NT2/D1 (cell line): ENCODE measurements at places on chromosomes 5 and 9.
A peak's percentile ranks its signal among the peaks of the same experiment; 100 is the strongest.

DNA sequence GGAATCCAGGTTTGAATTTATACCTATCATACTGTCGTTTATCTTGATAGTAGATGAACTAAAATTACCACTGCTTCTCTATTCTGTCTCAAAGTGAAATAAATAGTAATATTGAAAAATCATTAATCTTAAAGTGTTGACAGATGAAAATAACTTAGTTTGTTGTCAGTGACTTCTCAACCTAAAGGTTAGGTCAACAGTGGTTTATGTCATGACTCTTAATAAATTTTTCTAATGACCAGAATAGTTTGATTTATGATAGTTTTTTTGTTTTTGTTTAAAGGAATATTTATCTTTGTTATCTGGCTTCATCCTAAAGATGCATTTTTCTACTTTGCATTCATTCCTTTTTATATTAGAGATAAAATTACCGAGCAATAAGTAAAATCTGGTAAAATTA, 81.1 kb downstream of the SLF1 start:
- no peak for DNase-seq

GRCh38 chr9:122075135-122076030, 17.7 kb downstream of the TTLL11 start:
- no peak for DNase-seq

DNA sequence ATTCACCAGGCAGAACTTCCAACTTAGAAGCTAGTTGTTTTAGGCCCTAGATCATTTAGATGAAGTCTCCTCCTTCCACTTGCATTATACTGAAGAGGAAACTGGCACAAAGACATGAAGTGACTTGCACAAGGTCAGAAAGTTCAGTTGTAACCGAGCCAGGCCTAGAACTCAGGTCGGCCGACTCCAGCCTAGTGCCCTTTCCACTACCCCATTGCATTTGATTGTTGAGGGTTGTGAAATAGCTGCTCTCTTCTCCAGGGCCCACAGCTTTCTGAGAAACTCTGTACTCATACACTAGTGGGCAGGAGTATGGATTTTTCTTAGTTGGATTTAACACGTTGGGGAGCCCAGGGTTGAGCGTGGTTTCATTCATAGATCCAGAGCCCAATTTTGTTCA, 5.6 kb downstream of the ZNF462 start:
- DNase-seq: no peak

DNA sequence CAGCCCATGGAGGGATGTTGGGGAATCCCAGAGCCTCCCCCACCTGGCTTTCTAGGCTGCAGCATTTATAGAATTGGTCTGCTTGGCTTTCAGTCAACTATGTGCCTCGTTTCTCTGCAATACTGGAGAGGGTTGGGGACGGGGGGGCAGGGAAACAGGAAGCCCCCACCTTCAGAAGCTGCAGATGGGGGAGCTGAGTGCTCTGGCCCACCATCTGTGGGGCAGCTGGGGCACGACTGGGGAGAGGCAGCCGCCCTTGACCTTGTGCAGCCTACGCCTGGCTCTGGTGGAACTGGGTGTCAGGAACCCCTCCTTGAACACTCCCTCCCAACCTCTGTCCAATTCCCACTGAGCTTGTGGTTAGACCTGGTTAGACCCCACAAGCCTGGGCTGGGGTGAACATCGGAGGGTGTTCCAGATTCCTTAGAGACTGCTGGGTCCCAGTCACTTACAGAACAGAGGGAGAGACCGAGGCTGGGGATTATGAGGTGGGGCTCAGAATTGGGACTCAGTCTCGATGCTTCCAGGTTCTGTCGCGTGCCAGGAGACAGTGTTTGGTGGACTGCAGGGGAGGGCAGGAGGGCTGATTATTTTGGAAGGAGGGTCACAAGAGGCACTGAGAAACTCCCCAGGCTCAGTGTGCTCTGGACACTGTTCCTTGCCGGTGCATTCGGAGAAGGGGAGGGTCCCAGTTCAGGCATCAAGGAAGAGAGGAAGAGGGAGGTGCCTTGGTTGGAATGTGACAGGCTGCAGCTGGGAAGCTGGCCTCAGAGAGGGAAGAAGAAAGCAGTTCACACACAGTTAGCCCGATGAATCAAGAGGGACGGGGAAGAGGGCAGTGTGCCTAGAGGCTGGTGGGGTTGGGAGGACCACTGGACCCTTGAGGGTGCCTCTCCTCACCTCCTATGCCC, 25.6 kb downstream of the COL27A1 start:
- DNase-seq: no peak

- DNase-seq: no peak
These were observed 64.0 kb downstream of the SFXN1 start for GRCh38 chr5:175542232-175542965.

- no peak for DNase-seq
These were observed 373.9 kb downstream of the CHSY3 start for GRCh38 chr5:130278136-130278535.

- no peak for DNase-seq
These were observed 190.9 kb downstream of the SLC12A2 start for GRCh38 chr5:128274441-128274840.

DNA sequence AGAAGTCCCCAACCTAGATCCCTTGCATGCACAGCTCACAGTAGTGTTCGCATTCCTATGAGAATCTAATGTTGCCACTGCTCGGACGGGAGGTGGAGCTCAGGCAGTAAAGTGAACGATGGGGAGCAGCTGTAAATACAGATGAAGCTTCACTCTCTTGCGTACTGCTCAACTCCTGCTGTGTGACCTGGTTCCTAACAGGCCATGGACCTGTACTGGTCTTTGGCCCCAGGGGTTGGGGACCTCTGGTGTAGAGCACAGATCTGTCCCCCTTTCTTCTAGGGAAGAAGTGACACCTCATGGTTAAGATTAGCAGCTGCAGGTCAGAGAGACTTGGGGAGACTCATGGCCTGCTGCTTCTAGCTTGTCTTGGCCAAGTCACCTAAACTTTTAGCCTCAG, 7.1 kb downstream of the ARHGEF28 start:
- no peak for DNase-seq

DNA sequence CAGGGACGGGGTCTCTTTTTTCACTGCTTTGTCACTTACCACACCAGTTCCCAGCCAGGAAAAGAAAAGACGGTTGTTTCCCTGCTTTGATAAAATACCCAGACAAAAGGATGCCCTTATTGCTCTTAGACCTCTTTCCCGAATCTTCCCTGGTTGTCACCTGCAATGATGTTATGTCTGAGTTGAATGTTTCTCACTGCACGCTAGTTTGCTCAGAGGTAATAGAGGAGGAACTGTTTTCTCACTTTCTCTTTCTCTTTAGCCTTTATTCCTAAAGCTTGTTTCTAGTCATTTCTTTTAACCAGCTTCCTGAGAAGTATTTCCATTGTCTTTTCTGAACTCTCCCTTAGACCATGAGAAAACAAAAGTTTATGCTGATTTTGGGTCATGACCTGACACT, 32.9 kb downstream of the ACER2 start:
- no peak for DNase-seq

- no peak for DNase-seq
These were observed 62.0 kb downstream of the SUSD1 start for GRCh38 chr9:112112941-112113681.

GRCh38 chr5:171524466-171524865, 105.0 kb downstream of the FGF18 start:
- no peak for DNase-seq

- DNase-seq: no peak
These were observed 6.2 kb downstream of the PHF2 start for GRCh38 chr9:93582550-93582949.

DNA sequence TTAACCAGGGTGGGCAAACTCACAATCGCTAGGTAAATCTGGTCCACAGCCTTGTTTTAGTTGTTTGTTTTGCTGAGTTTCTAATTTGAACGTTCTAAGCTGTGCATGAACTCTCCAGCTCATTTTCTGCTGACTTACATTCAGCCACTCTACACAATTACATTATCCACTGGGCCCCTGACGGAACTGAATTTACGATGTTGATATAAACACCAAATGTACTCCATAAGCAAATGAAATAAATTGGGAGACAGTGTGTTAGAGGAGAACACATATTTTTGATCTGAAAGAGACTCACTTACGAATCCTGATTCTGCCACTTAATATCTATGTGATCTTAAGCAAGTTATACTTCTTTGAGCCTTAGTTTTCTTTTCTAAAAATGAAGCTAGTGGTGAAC, 393.4 kb downstream of the ZNF608 start:
- DNase-seq: no peak

GRCh38 chr5:176658007-176658599, 10.8 kb downstream of the TSPAN17 start:
- peak; percentile 50 for DNase-seq

DNA sequence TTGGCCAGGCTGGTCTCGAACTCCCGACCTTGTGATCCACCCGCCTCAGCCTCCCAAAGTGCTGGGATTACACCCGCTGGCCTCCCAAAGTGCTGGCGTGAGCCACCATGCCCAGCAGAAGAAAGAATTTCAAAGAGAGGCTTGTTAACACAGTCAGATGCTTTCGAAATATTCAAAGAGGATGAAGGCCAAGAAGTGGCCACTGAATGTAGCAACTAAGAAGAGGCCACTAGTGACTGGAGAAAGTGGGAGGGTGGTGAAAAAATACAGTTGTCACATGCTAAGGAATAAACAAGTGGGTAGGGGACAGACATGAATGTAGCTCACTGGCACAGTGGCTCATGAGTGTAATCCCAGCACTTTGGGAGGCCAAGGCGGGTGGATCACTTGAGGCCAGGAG, 13.0 kb upstream of the TPM2 start:
- no peak for DNase-seq

- no peak for DNase-seq
These were observed 2.6 kb downstream of the CTNNAL1 start for GRCh38 chr9:109010746-109011145.

GRCh38 chr5:67300326-67300725, 103.7 kb upstream of the CD180 start:
- DNase-seq: no peak

DNA sequence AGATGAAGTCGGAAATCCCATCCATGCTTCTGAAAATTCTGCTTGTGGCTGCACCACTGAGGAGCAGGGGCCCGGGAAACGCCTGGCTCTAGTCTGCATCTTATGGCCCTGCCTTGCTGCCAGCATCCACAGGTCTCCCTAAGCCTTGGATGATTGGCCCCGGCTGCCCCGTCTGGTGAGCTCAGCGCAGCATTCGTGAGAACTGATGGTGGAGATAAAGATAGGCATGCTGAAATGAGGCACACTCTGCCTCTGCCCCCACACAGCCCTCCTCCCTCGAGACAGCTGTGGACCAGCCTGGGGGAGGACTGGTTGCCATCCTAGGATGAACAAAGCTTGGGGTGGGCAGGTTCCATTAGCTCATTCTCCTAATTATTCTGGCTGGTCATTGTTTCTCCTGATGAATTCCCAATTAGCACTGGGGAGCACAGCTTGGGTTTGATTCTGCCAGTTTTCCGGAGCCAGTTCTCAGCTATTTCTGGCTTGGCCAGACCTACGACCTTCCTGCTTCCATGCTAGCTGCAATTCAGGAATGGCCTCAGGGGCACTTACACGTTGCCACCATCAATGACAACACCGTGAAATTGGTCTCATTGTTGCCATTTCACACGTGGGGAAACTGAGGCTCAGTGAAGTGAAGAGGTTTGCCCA, 62.8 kb upstream of the CPEB4 start:
- DNase-seq: no peak

- DNase-seq: no peak
These were observed 5.0 kb downstream of the PDE6A start for GRCh38 chr5:149939546-149939945.

- DNase-seq: no peak
These were observed 555.4 kb upstream of the CLINT1 start for GRCh38 chr5:158414333-158414762.

DNA sequence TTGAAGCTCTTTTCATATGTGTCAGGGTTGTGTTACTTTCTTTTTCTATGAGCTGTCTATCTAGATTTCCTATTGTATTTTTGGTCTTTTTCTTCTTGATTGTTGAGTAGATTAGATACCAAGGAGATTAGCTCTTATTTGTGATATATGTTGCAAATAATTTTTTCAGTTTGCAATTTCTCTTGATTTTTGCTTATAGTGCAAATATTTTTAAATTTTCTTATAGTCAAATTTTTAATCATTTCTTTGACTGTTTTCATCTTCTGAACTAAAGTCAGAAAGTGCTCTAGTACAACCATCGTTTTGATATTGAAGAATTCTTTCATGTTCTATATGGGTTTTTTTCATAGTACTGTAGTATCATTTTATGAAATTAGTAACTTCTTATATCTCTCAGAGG, 193.7 kb downstream of the OSTF1 start:
- no peak for DNase-seq

DNA sequence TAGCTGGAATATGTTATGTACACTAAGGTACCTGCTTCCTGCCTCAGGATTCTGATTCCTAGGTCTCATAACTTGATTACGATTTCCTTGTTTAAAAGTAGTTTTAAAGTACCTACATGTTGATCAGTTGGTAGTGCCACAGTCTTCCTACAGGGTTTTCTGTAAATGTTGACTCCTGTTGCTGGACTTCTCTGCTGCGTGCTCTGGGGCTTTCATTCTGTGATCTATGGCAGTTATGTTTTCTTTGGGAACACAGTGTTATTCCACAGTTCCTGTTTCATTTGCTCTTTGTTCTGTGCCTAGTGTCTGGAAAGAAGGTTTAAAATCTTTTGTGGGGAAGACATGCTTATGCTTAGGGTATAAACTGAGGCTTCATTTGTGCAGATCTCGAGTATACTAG, 343.5 kb downstream of the PLK2 start:
- no peak for DNase-seq

- no peak for DNase-seq
These were observed 76.1 kb downstream of the SHB start for GRCh38 chr9:37992924-37993349.

DNA sequence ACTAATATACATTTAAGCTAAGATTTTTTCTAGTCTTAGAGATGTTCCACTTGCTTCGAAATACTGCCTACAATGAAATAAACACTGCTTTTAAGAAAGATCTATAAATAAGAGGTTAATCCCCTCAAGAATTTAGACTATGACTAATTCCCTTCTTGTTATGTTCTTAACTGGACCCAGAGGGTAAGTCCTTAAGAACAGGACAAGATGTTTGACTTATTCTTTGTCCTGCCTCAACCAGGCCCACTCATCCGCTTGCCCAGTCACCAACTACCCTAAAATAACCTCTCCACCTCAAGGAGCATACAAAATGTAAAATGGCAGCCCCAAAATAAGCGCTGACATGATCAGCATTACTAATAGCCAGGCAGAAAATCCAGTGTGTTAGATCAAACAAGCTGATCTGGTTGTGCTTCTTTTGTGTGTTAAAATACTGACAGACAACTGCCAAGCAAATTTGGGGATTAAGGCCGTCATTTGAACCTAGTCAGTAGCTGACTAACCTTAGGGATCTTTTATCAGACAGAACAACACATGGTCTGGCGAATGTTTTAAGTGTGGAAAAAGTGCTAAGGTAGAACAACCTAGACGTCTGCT, 93.7 kb upstream of the SMC5 start:
- DNase-seq: no peak

- no peak for DNase-seq
These were observed 349.9 kb downstream of the PIK3R1 start for GRCh38 chr5:68565427-68565826.

DNA sequence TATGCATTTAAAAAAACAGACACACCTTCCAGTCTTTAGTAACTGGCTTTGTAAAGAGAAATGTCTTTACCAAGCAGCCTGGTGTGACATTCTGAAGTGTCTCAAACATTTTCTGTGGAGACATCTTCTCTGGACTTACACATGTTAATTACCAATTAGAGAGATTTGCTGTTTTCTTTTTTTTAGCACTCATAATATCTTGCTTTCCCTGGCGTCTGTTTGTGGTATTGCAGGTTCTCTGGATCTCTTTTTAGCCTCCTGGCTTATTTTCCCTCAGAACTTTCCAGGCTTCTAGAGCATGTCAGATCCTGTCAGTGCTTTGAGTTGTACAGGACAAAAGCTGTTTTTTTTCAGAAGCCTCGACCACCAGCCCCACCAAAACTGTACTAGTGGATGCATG, 92.5 kb downstream of the MSX2 start:
- DNase-seq: no peak

- DNase-seq: peak; percentile 97
These were observed 125.6 kb downstream of the PAPPA start for GRCh38 chr9:116279230-116279629.
